MV-4-11 (cell line): ENCODE measurements at places on chromosomes 6 and 20.
A peak's percentile ranks its signal among the peaks of the same experiment; 100 is the strongest.

DNA sequence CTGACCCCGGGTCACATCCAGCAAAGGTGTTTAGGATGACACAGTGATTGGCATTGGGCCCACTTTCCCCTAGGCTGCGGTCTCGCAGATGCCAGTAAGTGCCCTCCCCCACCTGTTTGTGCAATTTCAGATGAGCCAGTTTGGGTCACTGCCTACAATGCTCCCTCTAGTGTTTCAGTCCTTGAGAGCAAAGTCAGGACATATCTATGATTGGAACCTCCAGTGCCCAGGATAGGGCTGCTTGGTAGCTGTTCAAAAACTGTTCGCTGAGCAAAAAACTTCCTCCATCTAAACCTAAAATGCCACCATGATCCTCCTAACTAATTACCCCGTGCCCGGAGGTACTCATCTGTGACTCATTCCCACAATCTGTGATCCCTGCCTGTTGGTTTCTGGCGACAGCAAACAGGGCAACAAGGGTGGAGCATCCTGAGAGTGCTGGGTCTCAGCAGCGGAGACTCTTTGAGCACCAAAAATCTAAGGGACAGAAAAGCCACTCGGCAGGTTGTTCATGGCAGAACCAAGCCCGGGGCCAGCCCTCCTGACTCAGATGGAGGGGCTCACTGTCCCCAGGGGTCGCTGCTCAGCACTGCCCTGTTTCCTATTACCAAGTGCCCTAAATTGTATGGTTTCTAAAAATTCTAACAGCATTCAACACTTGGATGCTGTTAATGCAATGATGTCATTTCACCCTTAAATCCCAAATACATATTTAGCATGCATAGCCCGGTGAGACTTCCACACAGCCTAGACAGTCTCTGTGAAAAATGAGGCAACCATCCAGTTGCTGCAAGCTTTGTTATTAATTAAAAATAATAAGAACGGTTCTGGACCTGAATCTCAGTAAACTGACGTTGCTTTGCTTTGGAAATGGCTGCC lies 5.0 kb downstream of the VSX1 start:
- peak; percentile 7 for DNase-seq

GRCh38 chr6:75126518-75126917 lies 79.3 kb downstream of the COL12A1 start:
- DNase-seq, result no peak

- DNase-seq, result no peak
These were observed 118.3 kb upstream of the ECI2 start for GRCh38 chr6:4253604-4254231.

DNA sequence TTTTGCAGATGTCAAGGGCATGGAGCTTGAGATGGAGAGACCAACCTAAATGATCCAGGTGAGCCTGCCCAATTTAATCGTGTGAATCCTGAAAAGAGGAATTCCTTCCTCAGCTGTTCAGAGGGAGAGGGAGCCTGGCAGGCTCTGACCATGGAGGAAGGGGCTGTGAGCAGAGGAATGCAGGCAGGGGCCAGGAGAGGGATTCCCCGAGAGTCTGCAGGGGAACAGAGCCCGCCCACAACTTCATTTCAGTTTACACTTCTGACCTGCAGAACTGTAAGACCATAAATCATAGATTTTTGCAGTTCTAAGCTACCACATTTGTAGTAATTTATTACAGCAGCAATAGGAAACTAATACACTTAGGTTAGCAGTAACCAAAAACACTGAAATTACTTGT lies 164.1 kb downstream of the TBXT start:
- DNase-seq, result no peak

- no peak for DNase-seq
These were observed 14.2 kb downstream of the SEC63 start for GRCh38 chr6:107943626-107944439.

GRCh38 chr6:30530014-30530413 lies 26.3 kb downstream of the GNL1 start:
- peak; percentile 45 for DNase-seq

- DNase-seq, result peak; percentile 81
These were observed 33.5 kb upstream of the MCM3 start for GRCh38 chr6:52317841-52318581.
